ENCODE measurements at places on chromosomes 7 and 10.

DNA sequence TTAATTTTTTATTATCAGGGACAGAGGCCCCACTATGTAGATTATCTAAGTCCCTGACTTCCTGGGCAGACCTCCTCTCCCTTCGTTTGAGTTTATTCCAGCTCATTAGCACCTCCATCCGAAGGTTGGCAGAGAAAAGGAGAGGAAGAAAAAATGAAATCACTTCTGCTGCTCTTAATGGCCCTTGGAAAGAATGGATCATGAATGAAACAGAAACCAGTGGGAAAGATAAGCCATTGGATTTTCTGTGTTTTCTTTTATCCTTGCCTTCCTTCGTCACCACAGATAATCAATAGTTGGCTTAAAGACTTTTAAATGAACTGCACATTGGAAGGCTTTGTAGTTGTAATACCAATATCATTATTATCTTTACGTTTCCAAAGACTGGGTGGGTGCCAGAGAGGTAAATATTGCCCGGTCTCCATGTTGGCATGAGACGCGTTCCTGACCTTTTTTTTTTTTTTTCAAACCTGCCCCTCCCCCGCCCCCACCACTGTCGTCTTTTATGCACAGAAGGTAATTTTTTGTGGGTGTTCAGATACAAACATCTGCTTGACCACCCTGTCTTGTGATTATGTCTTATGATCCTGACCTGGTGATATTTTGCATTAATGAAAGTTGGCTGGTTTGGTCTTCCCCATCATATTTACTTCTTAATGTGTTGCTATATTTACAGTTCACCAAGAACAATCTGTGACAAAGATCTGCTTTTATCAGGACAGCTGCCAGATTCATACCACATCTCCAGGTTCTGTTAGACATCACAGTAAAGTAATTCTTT is 116.8 kb downstream of the ARID5B start:
- no peak for DNase-seq

DNA sequence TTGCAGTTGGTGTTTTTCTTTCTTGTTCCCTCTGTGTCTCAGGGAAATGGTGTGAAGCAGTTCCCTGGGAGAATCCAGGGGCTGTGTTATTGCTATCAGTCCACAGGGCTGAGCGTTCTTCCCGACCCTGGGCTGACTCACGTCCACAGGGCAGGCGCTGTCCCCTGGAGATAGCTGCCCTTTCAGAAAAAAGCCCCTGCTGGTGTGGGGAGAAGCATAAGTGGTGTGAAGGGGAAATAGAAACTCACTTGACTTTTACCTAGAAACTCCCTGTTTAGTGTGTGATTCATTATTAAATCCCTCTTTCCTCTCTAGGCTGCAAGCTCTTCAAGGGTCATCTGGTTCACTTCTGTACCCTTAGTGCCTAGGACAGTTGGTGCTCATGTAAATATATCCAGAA is 63.3 kb upstream of the SMNDC1 start:
- no peak for DNase-seq

DNA sequence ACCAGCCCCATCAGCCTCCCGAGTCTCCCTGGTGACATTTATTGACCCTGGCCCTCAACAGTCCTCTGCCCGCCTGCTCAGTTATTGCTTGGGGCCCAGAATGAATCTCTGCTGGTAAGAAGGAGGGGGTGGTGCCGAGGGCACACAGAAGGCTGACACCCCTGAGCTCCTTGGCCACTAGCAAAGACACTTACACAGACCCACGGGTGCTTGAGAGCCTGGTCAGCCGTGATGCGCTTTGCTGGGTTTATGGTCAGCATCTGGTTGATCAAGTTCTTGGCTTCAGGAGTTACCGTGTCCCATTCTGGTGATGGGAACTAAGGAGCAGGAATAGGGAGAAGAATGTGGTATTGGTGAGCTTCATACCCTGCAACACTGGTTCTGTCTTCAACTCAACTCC is 27.3 kb downstream of the CAMK2G start:
- no peak for DNase-seq

- no peak for DNase-seq
These were observed 67.6 kb downstream of the DNMBP start for GRCh38 chr10:99941942-99942820.

DNA sequence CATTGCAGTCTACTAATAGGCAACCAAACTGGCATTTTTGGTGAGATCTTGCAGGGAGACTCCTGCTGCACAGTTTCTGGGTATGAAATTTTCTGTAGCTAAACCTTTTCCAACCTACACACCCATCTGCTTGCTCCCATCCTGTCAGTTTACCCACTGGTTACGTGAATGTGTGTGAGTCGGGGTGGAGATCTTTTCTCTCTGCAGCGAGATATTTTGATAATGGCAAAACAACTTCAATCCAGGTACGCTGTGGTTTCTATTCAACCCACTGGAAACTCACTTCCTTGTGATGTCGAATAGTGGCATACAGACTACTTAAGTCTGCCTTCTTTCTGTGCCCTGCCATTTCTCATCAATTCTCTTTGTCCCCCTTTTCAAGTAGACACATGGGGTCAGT is 4.5 kb downstream of the PLEKHA1 start:
- no peak for DNase-seq

DNA sequence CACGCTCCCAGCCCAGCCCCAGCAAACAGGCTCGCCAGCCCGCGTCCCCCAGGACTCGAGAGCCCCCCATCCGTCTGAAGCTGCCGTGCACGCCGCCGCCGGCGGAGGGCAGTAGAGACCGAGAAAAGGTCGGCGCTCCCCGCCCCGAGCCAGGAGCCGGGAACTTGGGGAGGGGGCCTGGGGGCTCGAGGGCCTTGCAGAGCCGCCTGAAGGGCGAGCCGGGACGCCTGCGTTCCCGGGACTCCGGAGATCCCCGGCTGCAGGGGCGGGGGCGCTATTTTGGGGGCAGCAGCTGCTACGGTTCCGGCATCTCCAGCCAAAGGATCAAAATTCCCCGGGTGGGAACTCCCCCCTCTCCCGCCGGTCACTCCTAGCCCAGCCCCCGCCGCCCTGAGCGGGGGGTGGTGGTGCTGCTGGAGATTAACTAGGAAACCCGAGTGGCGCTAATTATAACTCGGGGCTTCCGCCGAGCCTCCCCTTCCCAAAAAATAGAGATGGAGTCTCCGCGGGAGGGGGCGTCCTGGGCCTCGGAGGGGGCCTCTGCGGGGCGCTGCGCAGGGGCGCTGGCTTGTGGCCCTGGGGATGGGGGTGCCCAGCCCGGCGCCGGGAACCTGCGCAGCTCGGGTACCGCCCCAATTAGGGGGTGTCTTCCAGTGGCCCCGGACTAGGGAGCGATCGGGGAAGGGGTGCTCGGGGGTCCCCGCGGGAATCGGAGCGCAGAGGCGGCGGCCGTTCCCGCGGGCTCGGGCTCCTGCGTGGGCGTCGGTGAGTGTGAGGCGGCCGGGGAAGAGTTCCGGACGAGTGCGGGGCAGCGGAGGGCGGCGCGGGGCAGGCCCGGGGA is 608 bp downstream of the ACHE start:
- DNase-seq: peak; percentile 61

DNA sequence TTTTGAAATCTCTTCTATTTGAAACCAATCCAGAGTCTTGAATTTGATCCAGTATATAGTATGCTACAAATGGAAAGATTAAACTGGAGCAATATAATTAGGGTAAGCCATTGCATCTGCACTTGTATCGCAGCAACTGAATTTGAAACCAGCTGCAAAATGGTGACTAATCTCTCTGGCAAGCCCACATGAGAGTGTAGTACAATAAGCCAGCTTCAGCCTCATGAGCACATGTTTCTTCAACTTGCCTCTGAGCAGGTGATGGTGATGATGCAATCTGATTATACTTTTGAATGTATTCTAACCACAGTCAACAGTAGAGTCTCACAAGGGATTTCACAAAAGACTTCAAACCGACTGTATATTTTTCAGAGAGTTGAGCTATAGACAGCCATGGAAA is 829 bp upstream of the RPA3 start:
- peak; percentile 3 for DNase-seq

GRCh38 chr10:22710139-22710745 is 4.1 kb downstream of the PIP4K2A start:
- peak; percentile 18 for DNase-seq

GRCh38 chr7:17207220-17207619 is 91.2 kb upstream of the AHR start:
- no peak for DNase-seq

DNA sequence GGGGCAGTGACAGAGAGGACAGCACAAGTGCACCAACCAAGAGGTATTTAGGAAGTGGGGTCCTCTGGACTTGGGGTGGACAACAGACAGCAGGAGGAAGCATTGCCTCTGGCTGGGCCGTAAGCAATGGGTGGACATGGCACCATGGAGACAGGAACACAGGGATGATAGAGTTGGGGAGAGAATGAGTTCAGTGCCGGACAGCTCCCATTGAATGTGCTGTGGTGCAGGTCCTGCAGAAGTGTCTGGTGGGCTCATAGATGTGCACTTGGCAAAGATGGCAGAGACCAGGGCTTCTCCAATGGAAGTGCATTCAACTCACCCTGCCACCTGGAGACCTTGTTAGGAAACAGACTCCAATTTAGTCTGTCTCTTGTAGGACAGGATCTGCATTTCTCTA is 341.5 kb upstream of the ZMIZ1 start:
- DNase-seq: no peak

- peak; percentile 42 for DNase-seq
These were observed 80.6 kb downstream of the ETV1 start for GRCh38 chr7:13908667-13909397.

DNA sequence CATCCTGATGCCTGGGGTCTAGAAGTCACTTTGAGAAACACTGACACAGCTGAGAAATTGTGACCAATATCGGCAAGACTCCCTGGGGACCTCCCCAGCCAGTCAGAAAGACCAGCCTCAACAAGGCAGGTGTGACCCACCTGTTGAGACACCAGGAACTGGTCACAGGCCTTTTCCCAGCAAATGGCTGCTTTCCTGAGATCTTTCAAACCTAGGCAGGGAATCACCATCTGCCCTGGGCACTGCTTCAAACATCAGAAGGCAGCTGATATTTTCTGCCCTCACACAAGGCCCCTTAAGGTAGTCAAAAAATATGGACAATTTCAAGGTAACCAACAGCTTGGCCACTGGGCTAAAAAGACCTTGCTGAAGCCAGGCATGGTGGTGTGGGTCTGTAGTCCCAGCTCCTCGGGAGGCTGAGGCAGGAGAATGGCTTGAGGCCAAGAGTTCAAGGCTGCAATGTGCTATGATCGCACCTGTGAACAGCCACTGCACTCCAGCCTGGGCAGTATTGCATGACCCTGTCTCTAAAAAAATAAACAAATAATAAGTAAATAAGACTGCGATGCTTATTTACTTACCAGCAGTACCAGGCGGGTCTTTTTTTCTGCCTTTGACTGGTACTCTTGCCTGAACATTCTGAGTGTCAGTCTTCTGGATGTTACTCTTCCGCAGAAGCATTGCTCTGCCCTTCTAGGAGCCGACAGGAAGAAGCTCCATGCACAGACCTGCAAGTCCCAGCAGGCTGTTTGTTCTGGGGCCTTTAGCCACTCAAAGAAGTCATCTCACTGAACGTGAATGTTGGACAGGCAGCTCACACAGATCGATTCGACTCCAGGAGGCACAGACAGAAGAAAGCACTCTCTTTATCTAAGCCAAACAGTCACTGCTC is 59.7 kb downstream of the SORBS1 start:
- no peak for DNase-seq

- no peak for DNase-seq
These were observed 132.1 kb downstream of the TACC2 start for GRCh38 chr10:122121059-122121458.

- DNase-seq: peak; percentile 25
These were observed 115.3 kb upstream of the WDR11 start for GRCh38 chr10:120735773-120736371.

GRCh38 chr7:67018940-67019339 is 22.3 kb downstream of the TYW1 start:
- DNase-seq: no peak

DNA sequence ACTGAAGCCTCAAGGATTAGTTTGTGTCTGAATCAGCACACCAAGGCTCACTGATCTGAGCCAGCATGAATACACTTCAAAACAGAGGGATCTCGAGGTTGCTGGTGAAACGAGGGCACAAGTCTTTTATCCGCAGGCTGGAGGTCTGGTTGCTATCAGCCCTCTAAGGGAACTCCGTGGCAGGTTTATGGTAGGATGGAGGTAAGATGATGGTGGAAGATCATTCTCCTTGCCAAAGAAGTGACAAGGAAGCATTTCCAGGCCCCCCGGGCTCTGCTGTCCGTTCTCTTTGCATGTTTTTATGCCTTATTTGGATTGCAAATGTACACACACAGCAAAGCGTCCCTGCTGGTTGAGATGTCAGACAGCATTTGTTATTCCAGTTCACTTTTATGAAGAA is 268.3 kb downstream of the ARHGAP12 start:
- no peak for DNase-seq

- DNase-seq: no peak
These were observed 127.5 kb downstream of the ABCA13 start for GRCh38 chr7:48298779-48299178.

DNA sequence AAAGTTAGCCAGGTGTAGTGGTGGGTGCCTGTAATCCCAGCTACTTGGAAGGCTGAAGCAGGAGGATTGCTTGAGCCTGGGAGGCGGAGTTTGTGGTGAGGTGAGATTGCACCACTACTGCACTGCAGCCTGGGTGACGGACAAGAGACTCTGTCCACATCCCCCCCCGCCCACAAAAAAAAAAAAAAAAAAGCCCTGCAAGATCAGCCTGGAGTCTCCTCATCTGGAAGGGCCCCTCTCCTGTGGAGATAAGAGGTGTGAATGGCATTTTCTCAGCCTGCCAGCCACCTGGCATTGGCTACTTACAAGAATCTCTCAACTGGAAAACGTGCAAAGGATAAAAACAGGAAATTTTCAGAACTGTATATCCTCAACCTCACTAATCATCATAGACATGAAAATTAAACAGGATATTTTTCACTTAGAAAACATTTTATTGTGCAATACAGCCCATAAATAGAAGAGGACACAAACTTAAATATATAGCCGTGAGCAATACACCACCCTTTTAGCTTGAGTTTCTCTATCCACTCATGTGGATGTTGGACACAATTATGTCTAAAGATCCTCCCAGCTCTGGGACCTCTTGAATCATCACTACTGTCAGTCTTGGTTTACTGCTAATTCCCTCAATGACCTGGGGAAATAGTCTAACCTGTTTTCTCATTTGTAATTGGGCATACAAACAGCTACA is 11.3 kb upstream of the TSPAN15 start:
- no peak for DNase-seq

DNA sequence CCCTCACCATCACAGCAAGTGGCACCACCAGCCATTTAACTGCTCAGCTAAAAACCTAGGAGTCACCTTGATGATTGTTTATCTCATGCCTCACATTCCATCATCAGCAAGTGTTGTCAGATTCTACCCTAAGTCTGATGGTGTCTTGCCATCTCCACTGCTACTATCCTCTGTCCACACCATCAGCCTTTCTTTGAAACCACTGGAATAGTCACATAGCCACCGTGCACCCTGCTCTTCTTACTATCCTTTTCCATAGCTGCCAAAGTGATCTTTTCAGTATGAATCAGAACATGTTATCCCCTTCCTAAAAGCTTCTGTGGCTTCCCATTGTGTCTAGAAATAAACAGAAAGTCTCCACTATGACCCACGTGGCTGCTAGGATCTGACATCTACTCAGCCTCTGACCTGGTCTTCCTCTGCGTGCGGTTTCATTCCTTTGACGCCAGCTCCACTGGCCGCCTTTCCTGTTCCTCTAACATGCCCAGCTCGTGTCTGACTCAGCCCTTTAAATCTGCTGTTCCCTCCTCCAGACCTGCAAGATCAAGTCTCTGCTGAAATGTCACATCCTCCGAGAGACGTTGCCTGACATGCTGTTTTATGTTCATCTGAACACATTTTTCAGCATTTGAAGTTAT is 16.5 kb upstream of the CHN2 start:
- DNase-seq: peak; percentile 25

Measured in CD4-positive, alpha-beta T cell treated with Interleukin-10 for 1 hour (primary cell).